Vagina (tissue), 2 donors: ENCODE measurements at places on chromosomes 5 and 9.

- DNase-seq: no peak
Measured at GRCh38 chr5:52998552-52999313, 9.6 kb downstream of the ITGA2 start.

- no peak for DNase-seq
Measured at GRCh38 chr5:158514319-158514985, 585.3 kb downstream of the EBF1 start.

DNA sequence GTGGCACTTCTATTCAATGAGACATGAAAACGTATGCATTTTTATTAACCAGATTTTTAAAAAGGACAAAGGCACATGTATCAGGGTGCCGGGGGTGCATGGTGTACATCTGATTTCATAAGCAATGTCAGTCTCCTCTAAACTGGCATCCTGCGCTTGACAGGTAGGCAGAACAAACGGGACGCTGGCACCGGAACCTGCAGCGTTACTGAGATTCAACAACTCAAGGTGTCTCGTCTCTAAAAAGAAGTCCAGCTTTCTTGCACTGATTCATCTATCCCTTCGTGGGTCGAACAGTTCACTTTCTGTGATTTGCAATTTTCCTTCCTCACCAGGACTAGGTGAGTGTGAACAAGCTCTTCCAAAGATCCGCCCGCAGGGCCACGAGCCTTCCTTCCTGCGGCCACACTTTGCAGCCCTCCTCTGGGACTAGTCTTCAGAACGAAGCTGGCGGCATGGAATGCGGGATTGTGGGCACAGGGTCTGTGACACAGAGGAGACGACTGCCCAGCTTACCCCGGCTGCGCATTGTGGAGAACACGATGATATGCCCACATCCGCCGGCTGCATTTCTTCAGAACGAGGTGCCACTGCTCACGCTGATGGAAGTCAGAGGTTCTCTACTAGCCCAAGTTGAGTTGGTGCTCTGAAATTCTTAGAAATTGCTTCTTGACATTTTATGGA is 7.2 kb downstream of the SLC6A3 start:
- no peak for DNase-seq

DNA sequence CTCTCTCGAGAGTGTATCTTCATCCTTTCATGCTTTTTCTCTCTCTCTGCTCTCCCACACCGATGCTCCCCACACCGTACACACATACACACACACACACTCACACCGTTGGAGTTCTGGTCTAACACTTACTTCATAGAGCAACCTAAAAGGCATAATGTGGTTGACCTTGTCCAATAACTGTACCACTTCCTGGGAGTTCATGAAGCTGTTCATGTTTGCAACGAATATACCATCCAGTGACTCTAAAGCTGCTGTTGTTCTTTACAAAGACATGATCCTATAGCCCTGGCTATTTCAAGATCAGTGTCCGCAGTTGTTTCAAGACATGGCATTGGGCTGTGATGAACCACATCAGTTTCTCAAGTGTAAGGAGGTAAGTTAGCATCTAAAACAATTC is 10.0 kb downstream of the MEF2C start:
- no peak for DNase-seq

GRCh38 chr9:126126807-126127206 is 199.8 kb upstream of the MVB12B start:
- DNase-seq: no peak

DNA sequence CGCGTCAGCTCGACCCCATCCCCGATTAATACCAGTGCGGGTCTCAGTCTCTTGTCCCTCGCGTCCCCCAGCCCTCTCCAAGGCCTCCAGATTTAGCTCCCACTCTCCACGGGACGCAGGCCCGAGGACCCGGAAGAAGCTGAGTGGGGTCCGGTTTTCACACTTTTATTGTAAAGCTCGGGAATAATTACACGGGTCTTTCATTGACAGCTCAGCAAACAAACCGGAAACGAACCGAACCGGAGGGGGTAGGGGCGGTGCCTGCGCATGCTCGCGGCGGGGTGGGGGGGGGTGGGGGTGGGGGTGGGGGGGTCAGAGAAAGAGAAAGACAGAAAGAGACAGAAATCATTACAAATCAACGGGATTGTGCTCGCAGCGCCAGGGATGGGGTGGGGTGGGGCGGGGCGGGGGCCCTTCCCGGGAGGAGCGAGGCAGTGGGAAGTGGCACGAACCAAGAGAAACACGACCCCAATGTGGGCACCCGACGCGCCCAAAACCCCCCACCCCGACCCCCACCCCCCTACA is 27.9 kb downstream of the PCDH1 start:
- DNase-seq: no peak

DNA sequence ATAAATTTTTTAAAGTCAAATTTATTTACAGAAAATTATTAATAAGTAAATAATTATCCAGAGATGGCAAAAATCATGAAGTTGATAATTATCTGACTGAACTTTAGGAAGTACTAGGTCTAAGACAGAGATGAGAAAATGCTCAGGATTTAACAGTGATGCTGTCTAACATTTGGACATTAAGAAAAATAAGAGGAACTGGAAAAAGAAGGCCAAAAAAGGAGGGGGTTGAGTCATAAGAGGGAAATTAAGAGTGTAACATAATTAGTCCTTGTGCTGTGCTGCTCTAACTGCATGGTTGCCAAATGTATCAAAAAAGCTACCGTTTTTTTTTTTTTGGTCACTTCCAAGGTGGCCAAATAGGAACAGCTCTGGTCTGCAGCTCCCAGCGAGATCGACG is 35.4 kb upstream of the TUT7 start:
- DNase-seq: no peak

DNA sequence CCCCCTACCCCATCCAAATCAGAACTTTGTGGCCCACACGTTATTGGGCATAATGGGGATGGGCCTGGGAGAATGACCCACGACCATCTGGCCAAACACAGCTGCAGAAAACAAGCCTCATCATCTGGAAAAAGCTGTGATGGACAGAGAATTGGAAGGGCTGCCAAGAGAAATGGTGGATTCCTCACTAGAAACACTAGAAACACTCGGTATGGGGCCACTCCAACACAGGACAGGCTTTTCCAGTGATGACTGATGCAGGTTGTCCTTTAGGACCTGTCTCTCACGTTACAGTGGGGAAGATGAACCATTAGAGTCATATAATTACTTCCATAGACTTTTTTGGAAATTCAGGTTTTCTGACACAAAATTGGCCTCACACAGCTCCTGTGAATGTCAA is 172.4 kb upstream of the TARS1 start:
- no peak for DNase-seq

GRCh38 chr9:69768716-69769115 is 8.9 kb upstream of the PTAR1 start:
- no peak for DNase-seq

DNA sequence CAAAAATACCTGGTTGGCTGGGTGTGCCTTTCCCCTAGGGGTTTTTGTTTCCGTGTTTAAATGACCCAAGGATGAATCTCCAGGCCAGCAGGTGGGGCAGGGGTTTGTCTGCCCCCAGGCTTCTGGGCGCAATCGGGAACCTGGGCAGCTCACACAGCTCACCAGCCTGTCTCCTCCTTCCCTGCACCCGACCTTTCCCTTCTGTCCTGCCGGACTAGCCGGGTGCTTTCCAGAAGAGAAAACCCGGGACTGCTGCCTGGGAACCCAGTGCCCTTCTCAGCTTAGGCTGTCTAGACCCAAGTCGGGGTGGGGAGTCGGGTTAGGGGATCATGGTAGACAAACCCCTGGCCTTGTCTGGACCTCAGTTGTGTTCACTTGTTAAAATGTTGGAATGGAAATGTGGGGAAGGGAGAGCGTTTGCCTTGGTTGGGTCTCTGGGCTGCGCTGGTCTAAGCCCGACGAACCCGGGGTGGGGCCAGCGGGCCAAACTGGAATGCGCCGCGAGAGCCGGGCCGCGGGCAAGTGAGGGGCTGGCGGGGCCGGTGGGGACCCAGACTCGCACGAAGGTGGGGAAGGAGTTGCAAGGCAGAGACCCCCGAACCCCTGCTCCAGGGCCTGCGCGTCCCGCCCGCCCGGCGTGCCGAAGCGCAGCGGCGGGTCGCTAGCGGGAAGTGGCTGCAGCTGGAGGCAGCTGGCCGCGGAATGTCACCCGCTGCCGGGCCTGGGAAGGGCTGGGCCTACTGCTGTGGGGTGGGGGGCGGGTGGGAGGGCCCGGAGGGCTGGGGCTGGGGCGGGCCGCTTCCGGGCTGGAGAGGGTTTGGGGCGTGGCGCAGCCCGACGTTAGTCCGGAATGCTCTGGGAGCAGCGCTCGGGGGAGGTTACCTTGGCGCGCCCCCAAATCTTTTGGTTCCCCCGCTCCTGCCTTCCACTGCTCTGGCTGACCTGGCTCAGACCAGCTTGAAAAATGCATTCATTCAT is 84.6 kb downstream of the DAB2IP start:
- no peak for DNase-seq

DNA sequence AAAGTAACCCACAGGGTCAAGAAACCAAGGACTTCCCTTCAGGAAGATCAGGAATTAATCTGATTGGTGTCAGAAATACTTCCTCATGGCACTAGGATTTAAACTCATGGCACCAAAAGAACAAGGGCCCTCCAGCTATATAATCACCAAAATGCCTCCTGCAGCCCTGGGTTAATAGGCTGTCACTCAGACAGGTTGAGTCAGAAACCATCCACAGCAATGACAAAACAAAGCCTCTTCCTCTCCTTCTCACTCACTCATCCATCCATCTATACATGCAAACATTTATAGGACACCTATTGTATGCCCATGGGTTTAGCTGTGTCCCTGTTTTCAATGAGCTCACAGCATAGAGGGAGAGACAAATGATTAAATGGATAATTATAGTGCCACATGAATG is 62.5 kb upstream of the SPOCK1 start:
- DNase-seq: no peak

GRCh38 chr5:150510460-150511263 is 2.7 kb downstream of the NDST1 start:
- DNase-seq: no peak

GRCh38 chr9:96048956-96049831 is 173.7 kb downstream of the ERCC6L2 start:
- no peak for DNase-seq

- no peak for DNase-seq
Measured at GRCh38 chr9:35415402-35416097, 74.4 kb upstream of the RUSC2 start.

GRCh38 chr9:122065923-122066629 is 27.0 kb downstream of the TTLL11 start:
- DNase-seq: no peak

DNA sequence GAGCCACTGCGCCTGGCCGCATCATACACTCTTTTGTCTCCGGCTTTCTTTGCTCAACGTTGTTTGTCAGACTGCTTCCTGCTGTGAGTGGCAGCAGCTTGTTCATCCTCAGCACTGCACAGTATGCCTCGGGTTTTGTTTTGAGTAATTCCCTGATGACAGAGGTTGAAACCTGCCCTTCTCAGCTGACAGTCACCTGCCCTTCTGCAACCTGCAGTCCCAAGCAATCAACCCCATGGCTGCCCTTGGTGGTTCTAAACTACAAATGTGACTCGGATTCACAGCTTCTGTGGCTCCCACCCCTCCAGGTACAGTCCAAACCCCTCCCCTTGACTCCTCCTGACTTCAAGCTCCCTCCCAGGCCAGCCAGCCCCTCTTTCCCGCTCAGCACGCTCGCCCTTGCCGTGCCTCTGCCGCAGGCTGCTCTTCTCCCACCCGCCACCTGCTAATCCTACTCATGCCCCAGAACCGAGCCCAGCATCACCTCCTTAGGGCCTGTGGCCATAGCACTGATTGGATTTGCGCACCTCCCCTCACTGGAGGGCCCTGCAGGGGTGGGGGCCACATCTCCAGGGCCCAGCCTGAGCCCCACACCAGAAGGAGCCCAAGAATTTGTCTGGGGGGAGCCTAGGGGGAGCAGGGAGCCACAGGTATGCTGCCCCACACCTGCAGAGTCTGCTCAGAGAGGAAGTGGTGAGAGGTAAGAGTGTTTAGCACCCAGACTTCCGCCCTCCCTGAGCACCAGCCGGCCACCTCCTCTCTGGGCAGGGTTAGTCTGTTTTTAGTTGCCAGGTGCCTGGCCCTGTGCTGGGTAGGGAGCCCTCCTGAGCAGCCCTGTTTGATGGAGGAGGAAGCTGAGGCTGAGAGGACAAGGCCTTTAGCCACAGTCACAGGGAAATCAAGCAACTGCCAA is 10.1 kb downstream of the EEIG1 start:
- no peak for DNase-seq

DNA sequence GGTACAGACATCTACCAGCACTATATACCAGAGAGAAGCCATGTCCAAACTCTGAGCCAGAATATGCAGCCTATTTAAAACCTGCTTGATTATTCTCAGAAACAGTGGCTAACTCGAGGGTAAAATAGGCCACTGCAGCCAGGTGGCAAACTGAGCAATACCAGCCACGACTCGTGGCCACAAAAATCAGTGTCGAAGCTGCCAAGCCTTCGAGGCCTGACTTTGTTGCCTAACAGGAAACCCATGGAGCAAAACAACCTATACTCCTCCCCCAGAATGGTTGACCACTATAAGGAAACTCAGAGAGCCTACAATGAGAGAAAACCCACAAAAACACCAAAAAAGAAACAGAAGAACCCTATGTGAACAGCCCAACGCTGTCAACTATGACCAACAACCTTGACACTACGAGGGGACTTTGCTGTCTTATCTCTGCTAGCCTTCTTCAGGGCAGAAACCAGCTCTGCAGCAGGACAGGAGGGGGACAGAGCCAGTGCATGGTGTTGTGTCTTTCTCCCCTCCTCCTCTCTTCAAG is 133.8 kb downstream of the TMEM174 start:
- DNase-seq: no peak

DNA sequence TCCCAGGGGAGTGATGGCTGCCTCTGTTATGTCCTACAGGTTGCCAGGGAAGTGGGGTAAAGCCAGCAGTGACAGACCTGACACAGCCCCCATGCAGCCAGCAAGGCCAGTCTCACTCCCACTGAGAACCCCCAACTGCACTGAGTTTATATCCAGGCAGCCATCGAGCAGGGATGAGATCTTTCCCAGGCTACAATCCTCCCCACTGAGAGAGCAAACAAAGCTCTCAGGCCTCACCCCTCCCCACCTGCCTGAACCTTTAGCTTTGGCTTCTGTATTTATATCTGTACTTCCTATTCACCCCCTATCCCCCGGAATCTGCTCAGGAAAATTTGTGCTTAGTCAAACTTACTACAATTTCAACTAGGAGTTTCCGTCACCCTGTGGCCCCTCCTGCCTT is 284.1 kb downstream of the FAM170A start:
- no peak for DNase-seq

GRCh38 chr9:86352440-86353077 is 1.7 kb downstream of the TUT7 start:
- DNase-seq: no peak

- DNase-seq: no peak
Measured at GRCh38 chr5:1724822-1725602, 74.6 kb downstream of the MRPL36 start.

DNA sequence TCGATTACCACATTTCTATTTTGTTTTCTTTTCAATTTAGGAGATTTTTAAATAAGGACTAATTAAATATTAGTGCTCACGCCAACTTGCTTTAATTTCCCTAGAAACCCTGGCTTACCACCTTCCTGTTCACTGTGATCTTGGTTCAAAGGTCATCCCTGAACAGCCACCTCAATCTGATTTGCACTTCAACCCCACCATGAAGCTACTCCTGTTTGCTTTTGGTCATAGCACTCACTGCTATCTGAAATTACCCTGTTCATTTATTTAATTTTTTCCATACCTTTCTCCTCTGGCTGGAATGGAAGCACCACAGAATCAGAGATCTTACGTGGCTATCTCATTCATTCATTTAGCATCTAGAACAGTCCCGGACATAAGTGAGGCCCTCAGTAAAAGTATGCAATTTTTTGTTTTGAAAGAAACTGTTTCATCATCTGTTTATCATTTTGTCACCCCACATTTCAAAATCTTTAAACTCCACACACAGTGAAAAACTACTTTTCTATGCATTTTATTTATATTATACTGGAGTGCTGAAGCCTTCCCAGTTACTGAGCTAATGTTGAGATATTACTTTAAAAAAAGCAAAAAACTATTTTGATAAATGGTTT is 17.2 kb upstream of the ADAMTSL1 start:
- no peak for DNase-seq
